ENCODE measurements at places on chromosomes 2 and 18.

GRCh38 chr18:8177330-8178016, 431.8 kb upstream of the RAB12 start:
- ATAC-seq, result no peak

DNA sequence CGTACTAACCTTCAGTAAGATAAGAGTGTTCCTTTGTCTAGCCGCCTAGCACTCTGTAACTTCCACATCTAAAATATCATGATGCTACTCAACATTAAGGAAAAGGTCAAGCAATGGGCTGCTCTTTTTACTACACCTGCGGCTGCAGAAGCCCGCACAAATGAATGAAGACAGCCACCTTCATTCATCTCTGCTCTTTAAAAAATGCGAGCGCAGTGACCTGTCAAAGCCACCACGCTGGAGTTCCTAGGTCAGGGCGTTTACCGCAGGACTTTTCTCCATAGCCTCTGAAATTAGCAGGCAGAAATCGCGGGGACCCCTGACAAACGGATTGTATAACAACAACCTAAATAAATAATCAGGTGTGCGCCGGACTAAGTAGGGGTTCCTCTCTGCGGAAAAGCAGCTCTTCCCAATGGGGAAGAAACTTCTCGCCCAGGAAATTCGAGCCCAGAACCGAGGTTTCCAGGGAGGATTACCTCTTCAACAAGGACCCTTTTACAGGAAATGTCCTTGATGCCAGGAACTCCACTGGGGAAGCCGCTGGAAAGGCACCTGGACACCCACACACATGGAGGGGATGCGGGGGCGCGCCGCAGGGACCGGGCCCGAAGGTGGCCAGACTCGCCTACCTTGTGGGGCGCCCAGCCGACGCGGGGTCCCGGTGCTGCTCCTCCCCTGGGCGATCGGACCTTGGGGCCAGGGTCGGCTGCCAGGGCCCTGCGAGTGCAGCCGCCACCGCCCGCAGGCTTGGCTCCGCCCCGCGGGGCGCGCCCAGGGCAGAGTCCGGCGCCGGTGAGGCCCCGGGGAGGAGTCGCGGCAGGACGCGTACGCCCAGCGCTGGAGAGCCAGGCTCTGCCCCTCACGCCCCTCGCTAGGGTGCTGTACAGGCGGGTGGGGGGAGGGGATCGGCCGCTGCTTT, at the start of gene CCDC68:
Gene CCDC68, minus strand, starts transcription at position 758 of the 922 bp plus-strand sequence. CDS start 16,670 bp downstream, outside the sequence.
- ATAC-seq, result no peak

GRCh38 chr2:100831158-100831750, 11.3 kb downstream of the NPAS2 start:
- ATAC-seq, result no peak

- ATAC-seq, result no peak
Observed at GRCh38 chr2:231922311-231923009, 3.7 kb downstream of the NPPC start.

GRCh38 chr18:46414863-46415262, 242.2 kb downstream of the LOXHD1 start:
- no peak for ATAC-seq

DNA sequence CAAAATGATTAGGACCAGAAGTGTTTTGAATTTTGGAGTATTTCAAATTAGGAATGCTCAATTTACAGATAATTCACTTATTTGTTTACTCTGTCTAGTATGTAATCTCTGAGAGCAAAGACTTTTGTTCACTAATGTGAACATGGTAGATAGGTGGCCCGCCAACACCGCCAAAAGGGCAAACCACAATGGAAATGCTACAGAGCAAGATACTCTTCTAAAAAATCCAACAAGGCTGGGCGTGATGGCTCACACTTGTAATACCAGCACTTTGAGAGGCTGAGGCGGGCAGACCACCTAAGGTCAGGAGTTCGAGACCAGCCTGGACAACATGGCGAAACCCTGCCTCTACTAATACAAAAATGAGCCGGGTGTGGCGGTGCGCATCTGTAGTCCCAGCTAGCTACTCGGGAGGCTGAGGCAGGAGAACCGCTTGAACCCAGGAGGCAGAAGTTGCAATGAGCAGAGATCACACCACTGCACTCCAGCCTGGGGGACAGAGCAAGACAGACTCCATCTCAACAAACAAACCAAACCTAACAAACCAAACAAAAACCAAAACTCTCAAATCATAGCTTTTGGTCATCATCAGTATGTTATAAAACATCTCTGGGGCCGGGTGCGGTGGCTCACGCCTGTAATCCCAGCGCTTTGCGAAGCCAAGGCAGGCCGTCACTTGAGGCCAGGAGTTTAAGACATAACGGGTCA, 2.4 kb downstream of the CCT4 start:
- ATAC-seq, result no peak

DNA sequence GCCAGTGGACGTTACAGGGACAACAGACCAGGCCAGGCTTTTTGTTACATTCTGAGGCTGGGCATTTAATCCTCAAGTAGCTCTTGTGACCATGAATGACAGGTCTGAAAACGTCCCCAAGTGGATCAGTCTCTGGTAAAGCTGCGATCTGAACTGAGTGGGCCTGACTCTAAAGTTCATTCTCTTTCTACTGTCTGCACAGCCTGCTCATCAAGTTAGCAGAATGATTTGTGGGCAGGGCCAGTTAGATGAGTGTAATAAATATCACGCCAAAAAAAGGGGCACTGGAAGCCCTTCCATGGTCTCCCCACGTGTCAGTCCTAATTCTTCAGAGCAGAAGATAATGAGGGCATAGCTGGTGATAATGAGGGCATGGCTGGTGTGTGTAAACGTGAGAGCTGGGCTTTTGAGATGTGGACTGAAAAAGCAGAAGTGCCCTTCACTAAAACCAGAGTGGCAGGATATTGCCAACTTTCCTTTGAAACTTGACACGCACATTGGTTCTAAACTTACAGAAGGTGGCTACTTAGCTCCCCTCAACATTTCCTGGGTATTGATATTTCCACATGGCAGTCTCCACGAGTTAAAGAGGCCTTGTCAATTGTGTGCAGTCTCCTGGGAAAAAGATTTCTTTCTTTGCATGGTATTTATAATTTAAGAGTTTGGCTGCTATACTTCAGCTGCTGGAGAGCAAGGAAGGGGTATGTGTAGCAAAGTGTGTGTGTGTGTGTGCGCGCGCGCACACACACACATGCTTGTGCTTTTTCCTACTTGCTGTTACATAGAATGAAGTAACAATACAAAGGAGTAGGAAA, 72.7 kb upstream of the LYPD6B start:
- ATAC-seq, result no peak

GRCh38 chr2:25274868-25275574, 66.7 kb downstream of the DNMT3A start:
- peak; percentile 6 for ATAC-seq

GRCh38 chr18:45519411-45520280, 95.6 kb upstream of the SLC14A2 start:
- no peak for ATAC-seq

DNA sequence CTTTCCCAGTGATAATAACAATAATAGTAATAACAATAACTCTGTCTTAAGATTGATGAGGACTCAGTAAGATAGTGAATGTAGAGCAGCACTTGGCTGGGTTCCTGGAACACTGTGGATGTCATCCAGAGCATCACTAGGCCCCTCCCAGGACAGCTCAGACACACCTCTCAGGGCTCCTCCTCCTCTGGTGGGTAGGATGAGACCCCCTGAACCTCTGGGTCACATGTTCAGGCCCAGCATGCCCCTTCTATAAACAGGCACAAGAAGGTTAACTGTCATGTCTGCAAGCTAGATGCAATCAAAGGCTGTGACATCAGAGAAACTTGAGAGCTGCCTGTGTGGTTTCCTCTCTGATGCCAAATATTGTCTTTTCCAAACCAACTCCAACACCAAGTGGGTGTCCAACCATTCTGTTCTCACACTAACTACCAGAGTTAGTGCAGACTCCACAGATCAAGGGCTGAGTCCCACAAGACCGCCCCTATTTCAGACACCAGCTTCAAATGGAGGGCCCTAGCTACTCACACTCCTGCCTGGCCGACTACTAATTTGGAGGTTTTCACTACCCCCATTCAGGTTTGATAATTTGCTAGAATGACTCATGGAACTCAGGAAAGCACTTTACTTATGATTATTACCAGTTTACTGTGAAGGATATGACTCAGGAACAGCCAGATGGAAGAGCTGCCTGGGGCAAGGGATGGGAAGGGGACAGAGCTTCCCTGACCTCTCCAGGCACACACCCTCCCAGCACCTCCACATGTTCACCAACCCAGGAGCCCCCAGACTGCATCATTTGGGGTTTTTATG, 46.4 kb upstream of the BZW1 start:
- peak; percentile 90 for ATAC-seq

- no peak for ATAC-seq
Observed at GRCh38 chr2:223102450-223102849, 50.5 kb downstream of the KCNE4 start.

DNA sequence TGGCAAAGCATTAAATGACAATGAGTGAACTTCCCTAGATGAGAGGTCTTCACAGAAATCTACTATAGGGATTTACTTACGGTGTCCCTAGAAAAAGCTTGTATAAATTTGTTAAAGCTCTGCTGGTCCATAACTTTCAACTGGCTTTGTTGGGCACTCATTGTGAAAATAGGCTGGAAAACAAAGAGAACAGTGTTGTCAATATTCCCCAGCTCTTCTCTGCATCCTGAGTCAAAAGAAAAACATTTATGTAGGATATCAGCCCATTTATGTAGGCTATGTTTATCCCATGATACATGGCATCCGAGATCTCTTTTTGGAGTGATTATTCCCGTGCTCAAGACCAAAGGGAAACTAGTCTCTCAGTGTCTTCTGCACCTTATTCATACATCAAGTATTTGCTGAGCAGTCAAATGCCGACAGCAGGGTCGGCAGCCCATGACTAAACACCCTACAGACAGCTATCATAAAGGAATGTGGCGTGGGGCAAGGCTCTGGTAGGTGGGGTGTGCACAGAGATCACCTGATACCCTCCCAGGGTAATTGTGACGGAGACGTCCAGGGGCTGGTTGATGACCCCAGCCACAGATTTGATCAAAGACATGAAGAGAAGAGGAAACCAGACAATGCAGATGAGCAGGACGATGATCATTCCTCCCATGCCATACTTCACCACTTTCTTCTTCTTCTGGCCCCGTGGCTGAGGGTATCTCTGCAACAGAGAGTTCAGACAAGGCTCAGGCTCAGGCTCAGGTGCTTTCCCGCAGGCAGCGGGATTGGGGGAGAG, 155.9 kb downstream of the NAPG start:
- no peak for ATAC-seq

- no peak for ATAC-seq
Observed at GRCh38 chr2:127235082-127235702, 15.1 kb upstream of the CYP27C1 start.

- no peak for ATAC-seq
Observed at GRCh38 chr18:74137920-74138538, 9.6 kb downstream of the FBXO15 start.

DNA sequence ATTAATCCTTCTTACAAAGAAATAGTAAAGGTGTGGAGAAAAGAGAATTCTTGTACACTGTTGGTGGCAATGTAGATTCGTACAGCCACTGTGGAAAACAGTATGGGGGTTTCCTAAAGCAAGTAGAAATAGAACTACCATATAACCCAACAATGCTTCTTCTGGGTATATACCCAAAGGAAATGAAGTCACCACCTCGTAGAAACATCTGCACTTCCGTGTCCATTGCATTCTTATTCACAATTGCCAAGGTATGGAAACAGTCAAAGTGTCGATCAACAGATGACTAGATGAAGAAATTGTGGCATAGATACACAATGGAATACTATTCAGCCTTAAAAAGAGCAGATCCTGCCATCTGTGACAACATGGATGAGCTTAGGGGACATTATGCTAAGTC, 93.4 kb upstream of the TGIF1 start:
- peak; percentile 70 for ATAC-seq

DNA sequence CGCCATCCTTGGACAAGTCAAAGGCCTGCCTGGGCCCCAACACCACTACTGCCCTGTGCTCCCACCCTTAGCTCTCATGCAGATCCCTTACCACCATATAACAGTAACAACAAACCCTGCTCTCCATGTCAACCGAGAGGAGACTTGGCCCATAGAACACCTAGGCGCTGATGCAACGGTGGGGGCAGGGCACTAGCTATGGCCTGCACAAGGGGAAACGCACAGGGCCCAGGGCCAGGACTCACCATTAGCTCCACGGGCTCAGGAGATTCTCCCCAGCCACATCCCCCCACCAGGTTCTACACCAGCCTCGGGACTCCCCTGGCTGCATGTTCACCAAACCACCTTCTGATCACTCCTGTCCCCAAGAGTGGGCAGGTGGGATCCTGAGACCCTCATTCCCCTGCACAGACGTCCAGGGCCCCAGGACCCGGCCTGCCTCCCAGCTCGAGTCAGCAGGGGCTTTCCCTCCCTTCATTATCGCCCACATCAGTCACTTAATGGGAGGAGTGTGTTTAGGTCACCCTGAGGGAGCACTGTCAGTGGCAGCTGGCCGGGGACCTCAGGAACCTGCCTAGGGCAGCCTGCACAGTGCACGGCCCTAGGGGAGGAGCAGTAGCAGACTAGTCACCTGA, 29.3 kb downstream of the ANKMY1 start:
- ATAC-seq, result no peak
